ENCODE measurements at places on chromosomes 6 and 20. TPM values are rescaled to one million over a fixed set of nuclear protein-coding genes. Genes with fewer than 3 reads are reported as not detected.

Gene TSBP1
- not detected for total RNA-seq

DNA sequence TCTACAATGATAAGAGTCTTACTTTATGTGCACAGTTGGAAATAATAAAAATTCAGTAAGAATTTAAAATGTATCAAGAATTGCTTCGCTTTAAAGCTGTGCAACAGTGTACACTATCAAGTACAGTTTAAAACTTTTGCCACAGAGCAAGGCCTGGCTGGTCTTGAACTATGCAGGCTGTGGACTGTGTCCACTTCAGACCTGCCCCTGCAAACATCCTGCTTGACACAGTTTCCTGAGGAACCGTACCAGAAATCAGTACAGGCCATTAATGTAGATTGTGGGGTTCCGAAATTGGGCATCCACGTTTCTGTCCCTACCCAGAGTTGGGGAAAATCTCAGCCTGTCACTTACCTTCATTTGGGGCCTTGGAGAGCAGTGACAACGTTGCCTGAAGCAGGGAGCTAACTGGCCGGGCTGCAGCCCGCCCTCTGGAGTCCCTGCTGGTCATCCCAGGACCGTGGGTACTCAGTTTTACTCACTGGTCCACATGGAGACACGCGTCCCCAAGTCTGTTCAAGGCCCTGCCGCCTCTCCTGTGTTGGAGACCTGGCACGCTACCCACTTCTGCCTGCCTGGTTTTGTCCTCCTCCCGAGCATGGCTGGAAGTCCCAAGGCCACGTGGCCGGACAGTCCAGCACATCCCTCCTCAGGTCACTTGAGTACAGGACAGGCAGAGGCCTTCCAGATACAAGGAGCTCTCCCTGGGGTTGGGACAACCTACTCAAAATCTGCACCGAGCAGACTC, 8.4 kb downstream of the NINL start:
- DNase-seq, result no peak

Gene PROCR
- total RNA-seq, result 2.3 TPM

- peak; percentile 85 for DNase-seq
Observed at GRCh38 chr20:438571-439469, 23.5 kb downstream of the TBC1D20 start.

DNA sequence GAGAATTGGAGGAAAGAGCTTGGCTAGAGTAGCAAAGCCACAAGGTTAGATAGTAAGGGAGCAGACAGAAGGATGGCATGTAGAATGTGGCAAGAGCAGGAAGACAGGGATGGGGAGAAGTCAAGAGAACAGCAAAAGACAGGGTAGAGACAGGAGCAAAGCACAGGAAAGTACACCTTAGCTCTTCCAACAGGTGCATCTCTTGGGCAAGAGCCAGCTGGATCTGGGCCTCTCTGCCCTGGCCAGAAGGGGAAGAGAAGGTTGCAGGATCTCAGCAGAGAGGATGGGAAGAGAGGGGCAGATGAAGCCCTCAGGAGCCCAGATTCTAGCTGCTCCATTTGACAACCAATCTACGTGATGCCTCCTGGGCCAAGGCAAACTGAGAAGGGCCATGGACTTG, 16.7 kb downstream of the SCUBE3 start:
- no peak for DNase-seq

DNA sequence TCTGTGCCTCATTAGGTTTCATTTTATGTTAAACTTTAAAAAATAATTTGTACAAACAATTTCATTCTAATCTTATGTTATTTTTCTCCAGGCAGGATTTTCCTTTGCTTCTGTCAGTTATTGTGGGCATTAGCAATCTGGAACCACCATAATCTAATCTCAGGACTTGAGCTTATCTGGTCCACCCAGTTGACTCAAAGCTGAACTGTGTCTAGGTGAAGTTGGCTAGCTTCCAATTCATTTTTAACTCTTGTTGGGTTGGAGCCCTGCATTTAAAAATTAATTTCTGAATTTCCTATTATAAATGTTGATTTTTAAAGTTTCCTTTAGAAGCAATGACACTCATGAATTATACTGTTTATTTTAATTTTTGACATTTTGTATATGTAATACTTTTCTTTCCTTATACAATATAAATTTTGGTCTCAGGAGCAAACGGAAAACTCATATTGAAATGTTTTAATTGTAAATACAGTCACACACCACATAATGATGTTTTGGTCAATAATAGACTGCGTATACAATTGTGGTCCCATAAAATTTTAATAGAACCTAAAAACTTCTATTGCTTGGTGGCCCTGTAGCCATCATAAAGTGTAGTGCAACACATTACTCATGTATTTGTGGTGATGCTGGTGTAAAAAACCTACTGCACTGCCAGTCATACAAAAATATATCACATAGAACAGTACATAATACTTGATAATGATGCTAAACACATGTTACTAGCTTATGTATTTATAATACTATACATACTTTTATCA, 121.3 kb downstream of the CLVS2 start:
- no peak for DNase-seq

- no peak for DNase-seq
Observed at GRCh38 chr6:104642871-104643270, 216.8 kb downstream of the HACE1 start.

GRCh38 chr6:137106183-137106582, 61.4 kb upstream of the IL20RA start:
- no peak for DNase-seq

DNA sequence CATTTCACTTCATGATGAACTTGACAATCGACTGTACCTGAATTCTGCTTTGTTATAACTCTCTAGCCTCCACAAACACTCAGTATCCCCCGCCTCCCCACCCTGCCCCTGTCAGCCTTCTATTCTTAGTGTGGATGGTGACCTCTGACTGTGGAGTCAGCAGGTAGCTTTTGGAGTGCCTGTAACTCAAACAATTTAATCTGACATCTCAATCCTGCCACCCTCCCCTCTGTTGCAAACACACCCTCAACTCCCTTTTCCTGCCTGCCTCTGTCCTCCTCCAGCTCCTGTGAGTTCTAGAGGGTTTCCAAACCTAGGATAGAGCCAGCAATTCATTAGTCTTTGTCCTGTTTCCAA, 20.3 kb downstream of the DAAM2 start:
- no peak for DNase-seq

DNA sequence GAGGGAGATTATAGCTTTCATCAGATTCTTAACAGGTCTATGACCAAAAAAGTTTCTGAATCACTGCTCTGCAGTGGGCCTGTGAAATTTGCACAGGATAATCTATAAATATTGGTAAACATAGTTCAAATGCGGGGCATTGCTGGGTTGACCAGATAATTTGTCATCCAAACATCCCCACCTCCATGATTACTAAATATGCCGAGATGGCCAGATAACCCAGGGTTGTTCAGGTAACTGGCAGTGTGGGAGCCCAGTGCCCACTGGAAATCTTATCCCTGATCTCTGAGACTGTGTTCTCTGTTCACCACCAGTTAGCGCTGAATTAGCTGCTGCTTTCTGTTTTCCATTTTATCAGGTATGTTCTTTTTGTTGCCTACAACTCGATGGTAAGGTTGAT, 21.4 kb downstream of the PTK7 start:
- no peak for DNase-seq

DNA sequence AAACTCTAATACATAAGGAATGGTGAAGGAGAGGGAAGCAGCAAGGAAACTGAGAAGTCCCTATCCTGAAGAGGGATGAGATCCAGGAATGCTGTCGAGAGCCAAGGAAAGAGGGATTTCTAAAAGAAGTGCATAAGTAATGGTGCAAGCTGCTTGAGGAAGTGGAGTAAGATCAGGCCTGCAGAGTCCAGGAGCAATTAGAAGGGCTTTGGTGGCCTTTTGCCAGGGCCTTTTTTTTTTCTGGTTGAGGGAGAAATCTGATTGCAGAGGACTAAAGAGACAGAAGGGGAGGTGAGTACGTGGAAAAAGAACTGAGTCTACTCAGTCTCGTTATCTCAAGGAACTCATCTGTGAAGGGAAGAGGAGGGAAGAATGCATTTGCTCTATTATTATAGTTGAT, 396.2 kb downstream of the UTRN start:
- DNase-seq, result no peak

GRCh38 chr20:53865901-53866793, 204.2 kb downstream of the BCAS1 start:
- DNase-seq, result no peak

DNA sequence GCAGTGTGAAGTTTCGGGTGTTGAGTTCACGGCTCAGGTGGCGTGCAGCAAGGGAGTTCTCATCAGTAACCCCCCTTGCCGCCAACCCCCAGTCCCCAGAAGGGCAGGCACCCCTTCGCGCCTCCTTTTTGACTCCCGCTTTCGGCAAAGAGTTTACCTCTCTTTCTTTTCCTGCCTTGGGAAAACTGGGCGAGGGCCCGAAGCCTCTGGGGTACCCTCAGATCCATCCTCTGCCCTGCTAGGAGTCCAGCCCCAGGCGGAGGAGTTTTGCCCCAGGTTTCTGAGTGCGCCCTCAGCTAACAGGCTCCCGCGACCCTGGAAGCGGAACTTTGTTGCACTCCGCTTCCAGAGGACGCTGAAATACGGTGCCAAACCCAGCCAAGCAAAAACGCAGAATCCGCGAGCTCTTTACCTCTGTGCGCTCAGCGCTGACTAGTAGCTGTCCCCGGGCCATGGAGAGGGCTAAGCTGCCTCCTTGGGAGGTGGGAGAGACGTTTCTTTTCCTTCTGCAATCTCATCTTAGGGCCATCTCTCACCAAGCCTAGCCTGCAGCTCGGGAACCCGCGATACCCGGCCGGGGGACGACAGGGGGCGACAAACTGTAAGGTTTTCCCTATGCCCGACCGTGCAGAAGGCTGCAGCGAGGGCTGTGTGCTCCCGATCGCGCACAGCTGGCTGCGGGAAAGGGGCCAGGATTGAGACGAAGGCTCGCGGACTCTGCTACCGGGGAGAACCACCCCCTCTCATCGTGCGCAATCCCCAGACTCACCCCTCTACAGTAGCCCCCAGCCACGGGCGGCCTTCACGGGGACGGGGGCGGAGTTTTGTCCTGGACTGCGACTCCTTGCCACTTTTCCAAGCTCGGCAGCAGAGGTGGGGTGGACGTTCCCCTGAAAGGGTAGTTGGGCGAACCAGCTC, 2.7 kb upstream of the PAX1 start:
- DNase-seq, result no peak

Gene C6orf58
- not detected for total RNA-seq

Gene EMILIN3
- total RNA-seq, result 0.27 TPM

- no peak for DNase-seq
Observed at GRCh38 chr6:56689114-56689513, 46.4 kb upstream of the DST start.

DNA sequence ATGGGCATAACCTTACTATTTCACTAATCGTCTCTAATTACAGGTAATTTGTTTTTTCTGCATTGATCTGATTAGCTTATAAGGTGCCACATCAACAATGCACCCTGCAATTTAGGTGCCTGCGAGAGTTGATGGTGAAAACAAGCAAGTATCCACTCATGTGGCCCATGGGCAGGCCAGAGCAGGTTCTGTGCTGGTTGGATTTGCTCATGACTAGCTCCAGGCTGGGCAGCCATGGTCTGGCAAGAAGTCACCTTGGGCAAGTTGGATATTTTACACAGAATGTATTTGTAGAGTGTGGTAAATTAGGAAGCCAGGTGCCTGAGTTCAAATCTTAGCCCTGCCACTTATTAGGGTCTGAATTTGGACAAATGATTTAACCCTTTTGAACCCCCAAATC, 25.3 kb downstream of the RAB44 start:
- DNase-seq, result no peak

Gene SLC22A16
- not detected for total RNA-seq

DNA sequence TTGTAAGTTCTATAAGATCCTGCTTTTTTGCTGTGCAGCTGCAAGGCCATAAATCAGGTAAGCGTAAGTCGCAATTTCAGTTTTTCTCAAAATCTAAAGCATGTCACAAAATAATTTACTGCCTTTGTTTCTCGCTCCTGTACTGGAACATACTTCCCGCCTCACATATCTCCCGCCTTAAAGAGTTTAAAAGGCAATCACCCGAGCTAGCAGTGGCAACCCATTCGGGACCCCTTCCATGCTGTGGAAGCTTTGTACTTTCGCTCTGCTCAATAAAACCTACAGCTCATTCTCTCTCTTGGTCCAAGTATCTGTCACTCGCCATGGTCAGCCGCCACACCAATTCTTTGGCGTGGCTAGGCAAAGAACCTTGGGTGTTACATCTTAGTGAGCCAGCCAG, 34.0 kb downstream of the CEP85L start:
- no peak for DNase-seq

- no peak for DNase-seq
Observed at GRCh38 chr6:161259302-161259701, 14.6 kb downstream of the AGPAT4 start.

DNA sequence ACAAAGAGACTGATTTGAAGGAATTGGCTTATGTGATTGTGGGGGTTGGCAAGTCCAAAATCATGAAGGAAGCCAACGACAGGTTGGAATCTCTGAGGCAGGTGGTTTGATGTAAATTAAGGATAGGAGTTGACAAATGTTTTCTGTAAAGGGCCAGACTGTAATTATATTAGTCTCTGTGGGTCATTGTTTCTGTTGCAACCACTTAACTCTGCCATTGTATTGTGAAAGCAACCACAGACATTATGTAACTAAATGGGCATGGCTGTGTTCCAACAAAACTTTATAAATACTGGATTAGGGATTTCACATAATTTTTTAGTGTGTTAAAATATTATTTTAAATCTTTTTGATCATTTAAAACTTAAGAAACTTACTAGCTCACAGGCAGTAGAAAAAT, 199.2 kb upstream of the MYLIP start:
- no peak for DNase-seq

- no peak for DNase-seq
Observed at GRCh38 chr6:121330516-121330915, 3.8 kb downstream of the TBC1D32 start.

Gene PGBD1
- total RNA-seq, result 2.3 TPM

GRCh38 chr6:139433631-139434419, 59.4 kb upstream of the CITED2 start:
- DNase-seq, result no peak

DNA sequence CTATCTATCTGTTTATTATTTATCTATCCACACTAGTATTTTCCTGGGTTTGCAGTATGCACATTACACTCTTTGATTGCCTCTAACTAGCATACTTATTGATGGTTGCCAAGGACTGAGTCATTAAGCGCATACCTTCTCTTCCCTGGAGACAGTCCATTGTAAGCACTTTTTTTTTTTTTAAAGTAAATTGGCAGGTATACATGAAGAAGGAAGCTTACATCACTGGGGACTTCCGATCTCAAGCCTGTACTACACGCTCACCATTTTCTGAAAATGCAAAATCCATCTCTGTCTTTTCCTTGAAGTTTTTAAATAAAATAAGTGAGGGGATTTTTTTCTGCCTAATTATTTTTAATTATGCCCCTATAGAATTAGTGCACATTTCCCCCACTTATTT, 63.5 kb downstream of the HMGN3 start:
- no peak for DNase-seq

DNA sequence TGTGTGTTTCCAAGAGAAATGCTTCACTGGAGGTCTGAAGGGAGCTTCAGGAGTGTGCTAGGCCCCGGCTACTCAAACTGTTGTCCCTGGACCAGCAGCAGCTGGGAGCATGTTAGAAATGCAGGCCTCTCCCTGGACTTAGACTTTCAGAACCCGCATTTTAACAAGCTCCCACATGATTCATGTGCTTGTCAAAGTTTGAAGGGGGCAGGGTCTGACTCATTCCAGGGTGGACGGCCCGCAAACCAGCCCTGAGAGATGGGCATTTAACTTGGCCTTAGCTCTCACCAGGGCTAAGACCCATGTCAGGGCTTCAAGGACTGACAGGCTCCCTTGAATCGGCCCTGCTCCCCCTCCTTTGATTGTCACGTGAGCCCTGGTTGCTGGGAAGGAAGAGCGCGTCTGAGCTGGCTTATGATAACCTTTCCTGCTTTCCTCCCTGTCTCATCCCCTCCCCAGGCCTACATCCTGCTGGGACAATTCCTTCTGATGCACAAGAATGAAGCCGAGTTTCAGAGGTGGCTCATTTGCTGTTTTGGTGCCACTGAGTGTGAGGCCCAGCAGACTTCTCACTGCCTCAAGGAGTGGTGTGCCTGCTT, 35.5 kb downstream of the BANF2 start:
- no peak for DNase-seq
